Fibroblast of upper back skin (primary cell): ENCODE measurements at places on chromosomes 5 and 9.

DNA sequence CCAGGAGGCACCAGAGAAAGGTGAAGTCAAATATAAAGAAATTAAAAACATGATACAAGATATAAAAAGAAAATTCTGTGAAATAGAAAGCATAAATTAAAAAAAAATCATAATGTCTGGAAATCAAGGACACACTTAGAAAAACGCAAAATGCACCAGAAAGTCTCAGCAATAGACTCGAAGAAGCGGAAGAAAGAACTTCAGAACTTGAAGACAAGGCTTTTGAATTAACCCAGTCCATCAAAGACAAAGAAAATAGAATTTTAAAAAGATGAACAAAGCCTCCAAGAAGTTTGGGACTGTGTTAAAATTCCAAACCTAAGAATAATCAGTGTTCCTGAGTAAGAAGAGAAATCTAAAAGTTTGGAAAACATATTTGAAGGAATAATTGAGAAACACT, 168.3 kb downstream of the PRR16 start:
- no peak for DNase-seq

DNA sequence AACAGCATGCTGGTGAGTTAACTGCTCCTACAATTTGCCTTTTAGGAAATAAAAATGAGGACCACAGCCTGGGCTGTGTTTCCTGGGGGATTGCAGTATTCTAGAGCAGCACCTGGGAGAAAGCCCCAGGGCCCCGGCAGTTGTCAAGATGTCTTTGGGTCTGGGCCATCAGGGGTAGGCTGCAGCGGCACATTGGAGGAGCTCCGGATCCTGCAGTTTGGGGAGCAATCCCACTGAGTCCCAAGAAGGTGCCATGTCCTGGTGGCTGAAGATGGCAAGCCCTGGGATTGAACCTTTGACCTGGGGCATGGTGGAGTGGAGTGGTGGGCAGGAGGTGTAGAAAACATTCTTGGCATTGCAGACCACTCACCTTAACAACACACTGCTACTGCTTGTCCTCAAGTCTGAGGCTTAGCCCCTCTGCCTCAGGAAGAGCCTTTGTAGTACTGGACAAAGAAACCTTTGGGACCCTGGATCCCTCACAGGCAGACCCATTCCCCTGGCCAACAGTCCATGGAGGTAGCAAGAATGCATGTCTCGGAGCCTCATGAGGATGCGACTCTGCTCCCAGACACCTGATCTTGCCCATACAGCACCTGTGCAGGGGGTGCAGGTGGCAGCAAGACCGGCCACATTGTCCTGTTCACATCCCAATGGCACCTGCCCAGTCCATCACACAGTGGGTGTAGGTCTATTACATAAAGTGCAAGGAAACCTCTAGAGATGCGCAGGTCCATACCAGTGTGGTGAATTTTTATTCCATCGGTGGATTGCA, 159.1 kb upstream of the IRX2 start:
- DNase-seq, result no peak

DNA sequence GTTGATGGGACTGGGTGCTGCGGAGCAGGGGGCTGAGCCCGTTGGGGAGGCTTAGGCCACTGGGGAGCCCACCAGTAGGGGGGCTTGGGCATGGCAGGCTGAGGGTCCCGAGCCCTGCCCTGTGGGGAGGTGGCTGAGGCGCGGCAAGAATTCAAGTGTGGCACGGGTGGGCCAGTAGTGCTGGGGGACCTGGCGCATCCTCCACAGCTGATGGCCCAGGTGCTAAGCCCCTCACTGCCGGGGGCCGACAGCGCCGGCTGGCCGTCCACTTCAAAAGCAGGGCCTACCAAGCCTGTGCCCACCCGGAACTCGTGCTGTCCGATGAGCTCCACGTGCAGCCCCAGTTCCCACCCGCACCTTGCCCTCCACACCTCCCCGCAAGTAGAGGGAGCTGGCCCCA, 917.5 kb downstream of the TAF11L14 start:
- no peak for DNase-seq

DNA sequence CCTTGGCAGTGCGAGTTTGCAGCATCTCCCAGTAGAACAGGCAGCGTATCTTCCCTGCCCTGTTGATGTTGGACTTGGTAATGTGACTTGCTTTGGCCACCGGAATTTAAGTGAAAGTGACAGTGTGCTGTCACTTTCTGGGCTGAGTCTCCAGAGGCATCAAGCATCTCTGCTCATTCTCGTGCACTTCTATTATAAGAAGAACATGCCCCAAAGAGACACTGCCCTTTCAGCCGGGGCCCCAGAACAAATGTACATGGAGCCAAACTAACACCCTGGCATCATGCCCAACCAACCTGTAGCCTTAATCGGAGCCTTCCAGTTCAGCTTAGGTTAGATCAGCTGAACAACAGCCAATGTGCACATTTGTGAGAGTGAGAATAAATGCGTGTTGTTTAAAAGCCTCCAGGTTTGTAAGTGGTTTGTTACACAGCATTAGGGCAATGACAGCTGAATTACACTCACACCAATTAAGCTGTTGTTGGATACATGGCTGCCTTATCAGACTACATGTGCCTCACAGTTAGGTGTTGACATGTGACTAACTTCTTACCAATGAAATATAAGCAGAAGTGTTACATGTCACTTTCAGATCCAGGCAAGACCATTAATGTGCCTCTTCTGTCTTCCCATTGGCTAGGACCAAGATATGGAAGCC, 22.1 kb upstream of the FRMD3 start:
- DNase-seq, result no peak

GRCh38 chr5:90615355-90615754, 56.8 kb downstream of the ADGRV1 start:
- no peak for DNase-seq

GRCh38 chr5:40221796-40222195, 457.9 kb upstream of the PTGER4 start:
- DNase-seq, result peak; percentile 93

GRCh38 chr5:15290953-15291352, 209.0 kb upstream of the FBXL7 start:
- DNase-seq, result no peak

DNA sequence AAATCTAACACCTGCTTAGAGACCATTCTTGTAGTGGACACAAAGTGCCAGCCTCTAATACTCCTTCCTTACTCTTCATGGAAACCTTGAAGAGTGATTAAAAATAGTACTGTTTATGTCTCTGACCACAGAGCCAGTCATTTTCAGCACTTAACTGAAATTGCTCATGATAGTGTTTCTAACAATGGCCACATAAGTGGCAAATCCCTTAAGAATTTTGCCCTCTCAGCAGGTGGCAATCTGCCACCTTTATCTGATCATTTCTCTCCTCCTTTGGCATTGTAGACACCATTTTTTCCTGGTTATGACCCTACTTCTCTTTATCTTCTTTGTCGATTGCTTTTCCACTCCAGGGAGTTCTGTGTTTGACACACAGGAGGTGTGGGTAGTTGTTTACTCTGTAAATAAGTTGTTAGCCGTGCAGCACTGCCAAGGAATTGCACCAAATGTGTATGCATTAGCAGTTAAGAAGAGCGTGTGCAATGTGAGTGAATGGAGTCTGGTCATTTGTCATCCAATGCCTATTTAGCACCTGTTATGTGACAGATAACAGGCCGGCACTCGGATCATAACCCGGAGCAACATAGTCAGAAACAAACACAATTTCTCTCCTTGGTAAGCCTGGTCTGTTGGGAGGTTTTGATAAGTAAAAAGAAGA, 36.8 kb upstream of the STARD4 start:
- no peak for DNase-seq

DNA sequence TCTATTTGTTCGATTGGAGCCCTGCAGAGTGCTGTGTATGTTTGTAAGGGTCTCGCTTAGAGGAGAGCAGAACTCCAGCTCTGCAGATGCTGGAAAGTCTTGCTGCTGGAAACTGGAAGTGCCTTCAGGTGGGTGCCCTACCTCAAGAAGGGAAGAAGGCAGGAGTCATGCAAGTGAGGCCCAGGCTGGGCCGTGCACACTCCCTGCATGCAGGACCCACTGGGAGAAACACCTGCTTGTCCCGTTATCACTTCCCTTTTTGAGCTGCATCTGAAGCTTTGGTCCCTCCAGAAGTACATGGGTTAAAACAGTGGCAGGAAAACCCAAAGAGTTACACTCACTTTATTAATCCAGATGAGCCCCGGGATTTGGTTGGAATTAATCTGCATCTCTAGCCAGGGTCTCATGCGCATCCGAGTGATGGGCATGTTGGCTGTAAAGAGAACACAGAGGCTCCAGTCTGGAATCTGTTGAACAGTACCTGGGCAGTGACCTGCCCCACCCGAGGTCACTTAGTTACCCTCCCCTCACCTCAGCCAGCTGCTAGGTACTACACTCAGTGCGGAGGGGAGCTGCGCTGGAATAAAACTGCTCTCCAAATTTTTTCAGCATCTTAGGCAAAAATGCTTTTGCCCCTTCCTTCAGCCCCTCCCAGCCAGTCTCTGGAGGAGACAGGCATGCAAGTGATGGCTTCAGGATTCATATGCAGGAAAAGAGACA, 1.4 kb downstream of the IRF1 start:
- no peak for DNase-seq

GRCh38 chr5:11555171-11555570, 349.1 kb downstream of the CTNND2 start:
- no peak for DNase-seq

DNA sequence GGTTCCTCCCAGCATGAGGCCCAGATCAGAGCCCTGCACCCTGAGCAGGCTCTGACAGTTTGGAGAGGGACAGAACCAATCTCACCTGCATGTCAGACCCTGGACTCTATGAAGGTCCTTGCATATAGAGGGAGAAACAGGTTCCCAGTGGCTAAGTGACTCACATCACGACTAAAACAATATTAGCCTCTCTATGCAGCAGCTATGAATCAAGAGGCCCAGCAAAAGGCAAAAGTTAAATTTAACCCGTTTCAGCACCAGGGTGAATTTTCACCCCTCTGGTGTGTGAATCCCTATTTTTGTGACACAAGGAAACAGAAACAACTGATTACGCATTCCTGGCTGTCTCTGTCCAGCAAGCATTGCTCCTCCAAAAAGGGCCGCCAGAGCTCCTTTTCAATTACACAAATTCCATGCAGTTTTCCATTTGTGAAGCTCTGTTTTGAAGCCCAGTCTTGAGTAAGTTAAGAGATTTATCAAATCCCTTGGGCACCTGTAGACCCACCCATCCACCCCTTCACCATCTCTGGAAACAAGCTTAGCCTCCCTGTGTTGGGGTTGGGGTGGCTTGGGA, 136.6 kb downstream of the GABBR2 start:
- no peak for DNase-seq

GRCh38 chr5:69086206-69086605, 7.6 kb upstream of the SLC30A5 start:
- no peak for DNase-seq

- DNase-seq, result peak; percentile 95
Observed at GRCh38 chr9:16434526-16434925, 435.9 kb downstream of the BNC2 start.

DNA sequence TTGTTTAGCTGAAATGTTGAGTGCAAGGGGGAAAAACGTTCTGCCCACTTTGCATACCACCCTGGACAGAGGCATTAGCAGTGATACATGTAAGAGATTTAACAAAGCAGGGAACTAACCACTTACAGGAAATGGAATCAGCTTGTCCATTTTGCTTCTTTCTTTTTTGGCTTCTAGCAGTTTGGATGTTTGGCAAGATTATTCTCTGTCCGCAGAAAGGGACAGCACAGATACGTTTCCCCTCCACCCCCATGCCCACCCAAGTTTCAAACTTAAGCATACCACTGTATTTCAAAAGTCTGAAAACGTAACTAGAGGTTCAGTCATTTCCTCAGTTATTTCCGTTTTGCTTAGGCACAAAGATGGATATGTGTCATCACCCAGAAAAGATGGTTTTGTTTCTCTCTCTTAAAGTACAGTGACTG, 118.4 kb downstream of the GDNF start:
- DNase-seq, result peak; percentile 93

GRCh38 chr5:128775558-128775957, 189.7 kb upstream of the SLC27A6 start:
- DNase-seq, result no peak
